Activated CD8-positive, alpha-beta T cell treated with anti-CD3 and anti-CD28 coated beads for 36 hours (primary cell): ENCODE measurements at places on chromosomes 3 and 15.

- no peak for DNase-seq
These were observed 58.5 kb upstream of the AP4E1 start for GRCh38 chr15:50850003-50850402.

DNA sequence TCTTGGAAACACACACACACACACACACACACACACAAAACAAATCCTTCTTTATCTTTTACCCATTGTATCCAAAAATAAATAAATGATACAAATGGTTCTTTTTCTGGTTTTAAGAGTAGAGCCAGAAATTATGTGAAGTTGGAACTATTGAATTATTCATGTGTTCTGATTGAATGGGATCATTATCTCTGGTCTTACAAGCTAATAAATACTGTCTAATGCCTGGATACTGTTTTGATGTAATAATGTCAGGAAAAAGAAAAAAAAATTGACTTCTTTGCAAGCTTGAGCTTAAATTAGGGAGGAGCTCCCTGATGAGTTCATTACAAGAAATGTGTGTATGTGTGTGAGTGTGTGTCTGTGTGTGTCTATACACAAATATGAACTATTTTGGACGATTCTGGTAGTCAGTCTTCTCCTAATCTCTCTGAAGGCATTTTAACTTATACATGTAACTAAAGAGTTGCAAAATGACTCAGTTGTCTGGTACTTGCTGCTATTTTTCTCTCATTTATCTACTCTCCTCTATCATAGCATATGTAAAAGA lies 507.2 kb upstream of the AGTR1 start:
- DNase-seq, result no peak

GRCh38 chr15:23072633-23073032 lies 33.3 kb upstream of the TUBGCP5 start:
- DNase-seq, result no peak

GRCh38 chr15:70625438-70625837 lies 137.9 kb downstream of the UACA start:
- no peak for DNase-seq

DNA sequence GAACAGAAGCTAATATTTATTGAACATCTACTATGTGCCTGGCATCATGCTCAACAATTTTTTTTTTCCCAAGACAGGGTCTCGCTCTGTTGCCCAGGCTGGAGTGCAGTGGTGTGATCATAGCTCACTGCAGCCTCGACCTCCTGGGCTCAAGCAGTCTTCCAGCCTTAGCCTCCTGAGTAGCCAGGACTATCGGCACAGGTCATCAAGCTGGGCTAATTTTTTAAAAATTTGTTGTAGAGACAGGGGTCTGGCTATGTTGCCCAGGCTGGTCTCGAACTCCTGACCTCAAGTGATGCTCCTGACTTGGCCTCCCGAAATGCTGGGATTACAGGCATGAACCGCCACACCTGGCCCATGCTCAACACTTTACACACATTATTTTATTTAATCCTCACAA lies 35.7 kb upstream of the CILP start:
- DNase-seq, result no peak

GRCh38 chr3:24263069-24263668 lies 231.5 kb downstream of the THRB start:
- DNase-seq, result no peak

DNA sequence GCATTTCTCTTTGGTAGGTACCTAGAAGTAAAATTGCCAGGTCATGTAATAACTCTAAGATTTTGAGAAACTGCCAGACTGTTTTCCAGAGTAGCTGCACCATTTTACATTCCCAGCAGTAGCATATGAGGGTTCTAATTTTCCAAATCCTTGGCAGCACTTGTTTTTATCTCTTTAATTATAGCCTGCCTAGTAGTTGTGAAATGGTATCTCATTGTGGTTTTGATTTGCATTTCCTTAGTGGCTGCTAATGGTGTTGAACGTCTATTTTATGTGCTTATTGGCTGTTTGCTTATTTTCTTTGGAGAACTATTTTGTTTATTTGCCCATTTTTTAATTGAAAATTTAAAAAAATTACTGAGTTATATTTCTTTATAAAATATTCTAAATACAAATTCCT lies 117.9 kb downstream of the TCF12 start:
- DNase-seq, result no peak

- DNase-seq, result no peak
These were observed 479.4 kb downstream of the ERC2 start for GRCh38 chr3:55988905-55989304.

- no peak for DNase-seq
These were observed 203.9 kb downstream of the NR1D2 start for GRCh38 chr3:24149032-24149431.

GRCh38 chr3:153072856-153073255 lies 89.2 kb upstream of the RAP2B start:
- DNase-seq, result no peak

DNA sequence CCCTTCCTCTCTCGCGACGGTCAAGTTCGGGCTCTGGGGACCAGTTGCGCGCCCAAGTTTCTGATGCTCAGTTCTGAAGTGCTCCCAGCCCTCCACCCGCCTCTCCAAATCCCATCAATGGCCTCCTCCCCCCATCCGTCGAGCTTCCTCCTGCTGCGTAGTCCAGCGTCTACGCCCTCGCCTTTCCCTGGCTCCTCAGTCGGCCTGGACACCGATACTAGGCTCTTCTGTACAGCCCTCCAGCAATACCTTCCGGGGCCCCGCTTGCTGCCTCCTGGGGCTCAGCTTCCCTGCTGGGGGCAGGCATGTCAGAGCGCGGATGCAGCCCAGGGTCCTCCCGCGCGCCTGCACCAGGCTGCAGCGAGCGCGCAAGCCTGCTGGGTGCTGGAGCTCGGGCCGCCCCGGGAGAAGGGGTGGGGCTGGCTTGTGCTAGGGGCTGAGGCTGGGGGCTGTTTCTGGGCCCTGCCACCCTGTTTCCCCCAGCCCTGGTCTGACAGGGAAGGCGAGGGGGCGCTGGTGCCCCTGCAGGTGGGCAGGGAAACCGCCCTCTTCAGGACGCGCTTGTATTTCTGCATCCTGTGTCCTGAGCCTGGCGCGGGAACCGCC lies 353.3 kb upstream of the SUCLG2 start:
- peak; percentile 33 for DNase-seq

GRCh38 chr15:48556159-48556897 lies 89.2 kb downstream of the FBN1 start:
- DNase-seq, result no peak

DNA sequence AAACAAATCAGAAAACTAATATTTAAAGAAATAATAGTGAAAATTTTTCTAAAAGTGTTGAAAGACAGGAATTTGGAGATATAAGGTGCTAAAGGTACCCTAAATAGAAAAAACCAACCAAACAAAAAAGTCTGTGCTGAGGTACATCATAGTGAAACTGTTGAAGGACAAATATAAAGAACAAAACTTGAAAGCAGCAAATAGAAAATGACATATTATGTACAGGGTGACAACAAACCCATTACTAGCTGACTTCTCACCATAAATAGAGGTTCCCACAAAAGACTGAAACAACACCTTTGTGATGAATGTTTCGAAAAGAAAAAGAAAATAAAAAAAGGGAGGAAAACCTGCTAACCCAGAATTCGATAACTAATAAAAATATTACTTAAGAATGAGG lies 502.5 kb upstream of the NECTIN3 start:
- DNase-seq, result no peak

- no peak for DNase-seq
These were observed 85.8 kb upstream of the CACNA2D3 start for GRCh38 chr3:54036543-54036942.

- DNase-seq, result no peak
These were observed 24.3 kb downstream of the CD200R1L start for GRCh38 chr3:112822064-112823055.

- DNase-seq, result no peak
These were observed 52.4 kb downstream of the LHFPL4 start for GRCh38 chr3:9501226-9501625.

GRCh38 chr15:46961795-46962194 lies 755.5 kb upstream of the SEMA6D start:
- no peak for DNase-seq

GRCh38 chr3:17941152-17941551 lies 198.7 kb upstream of the TBC1D5 start:
- DNase-seq, result no peak

- peak; percentile 8 for DNase-seq
These were observed 111.6 kb downstream of the AQP9 start for GRCh38 chr15:58249646-58250312.

DNA sequence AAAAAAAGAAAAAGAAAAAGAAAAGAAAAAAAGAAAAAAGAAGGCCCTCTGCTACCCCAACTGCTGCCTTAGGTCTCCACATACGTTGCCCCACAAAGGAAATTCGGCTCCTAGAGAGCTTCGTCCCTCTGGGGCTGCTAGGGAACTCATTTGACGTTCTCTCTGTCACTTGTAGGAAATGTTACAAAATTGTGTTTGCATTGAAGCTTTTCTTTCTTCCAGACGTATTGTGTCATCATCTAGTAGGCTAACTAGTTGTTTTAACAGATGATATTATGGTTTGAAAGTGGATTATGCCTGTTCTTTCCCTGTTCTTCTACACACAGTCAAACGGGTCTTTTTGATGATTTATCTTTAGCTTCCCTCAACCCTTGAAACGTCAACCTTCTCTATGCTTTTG lies 125.3 kb downstream of the BDH1 start:
- no peak for DNase-seq

DNA sequence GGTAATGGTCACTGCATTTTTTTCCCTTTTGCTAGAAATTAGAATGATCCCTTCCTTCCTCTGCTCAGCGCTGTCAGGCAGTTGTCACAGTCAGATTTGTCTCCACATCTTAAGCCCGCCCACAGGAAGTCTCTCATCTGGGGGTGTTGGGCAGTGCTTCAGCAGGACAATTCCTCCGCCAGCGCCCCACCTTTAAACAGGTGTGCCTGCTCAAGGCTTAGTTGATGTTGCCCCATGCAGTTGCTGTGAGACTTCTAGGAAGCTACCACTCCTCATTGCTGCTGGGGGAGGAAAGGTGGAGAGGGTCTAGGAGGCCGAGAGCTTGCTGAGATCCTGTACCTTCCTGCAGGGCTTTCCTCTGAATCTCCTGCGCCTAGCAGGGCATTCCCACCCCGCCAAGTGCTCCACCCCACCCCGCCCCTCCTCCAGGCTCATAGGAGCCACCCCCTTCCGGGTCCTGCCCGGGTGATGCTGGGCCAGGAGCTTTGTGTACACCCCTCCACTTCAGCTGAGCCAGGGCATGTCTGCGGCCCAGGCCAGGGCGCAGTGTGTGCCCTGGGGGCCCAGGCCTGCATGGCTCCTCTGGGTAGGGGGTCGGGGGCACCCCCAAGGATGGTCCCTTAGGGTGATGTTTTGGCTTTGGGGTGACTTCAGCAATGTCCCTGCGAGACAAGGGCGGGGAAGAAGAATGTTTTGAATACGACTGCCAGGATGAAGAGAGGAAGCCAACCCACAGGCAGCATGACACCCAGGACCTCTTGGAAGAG lies 68.7 kb downstream of the TRAK1 start:
- DNase-seq, result peak; percentile 70

GRCh38 chr3:143429628-143430514 lies 310.3 kb downstream of the CHST2 start:
- DNase-seq, result no peak

- no peak for DNase-seq
These were observed 99.2 kb downstream of the CEMIP start for GRCh38 chr15:80878242-80878866.

DNA sequence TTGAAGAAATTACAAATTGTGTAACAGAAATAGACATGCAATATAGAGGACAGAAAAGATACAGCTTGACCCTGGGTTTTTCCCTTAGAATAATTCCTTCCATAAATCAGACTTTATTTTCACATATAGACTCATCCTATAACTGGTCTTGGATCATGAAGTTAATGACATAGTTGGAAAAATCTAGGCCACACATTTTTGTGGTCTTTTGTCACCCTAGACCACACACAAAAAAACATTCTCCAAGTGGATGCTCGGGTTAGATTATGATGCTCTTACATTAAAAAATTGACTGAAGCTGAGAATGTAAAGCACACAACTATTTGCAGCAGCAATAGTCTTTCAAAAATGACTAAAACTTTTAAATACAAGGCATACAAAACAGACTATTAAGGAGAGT lies 7.5 kb upstream of the PLA2G4D start:
- DNase-seq, result no peak

GRCh38 chr3:127870156-127870555 lies 44.9 kb upstream of the KBTBD12 start:
- DNase-seq, result no peak

DNA sequence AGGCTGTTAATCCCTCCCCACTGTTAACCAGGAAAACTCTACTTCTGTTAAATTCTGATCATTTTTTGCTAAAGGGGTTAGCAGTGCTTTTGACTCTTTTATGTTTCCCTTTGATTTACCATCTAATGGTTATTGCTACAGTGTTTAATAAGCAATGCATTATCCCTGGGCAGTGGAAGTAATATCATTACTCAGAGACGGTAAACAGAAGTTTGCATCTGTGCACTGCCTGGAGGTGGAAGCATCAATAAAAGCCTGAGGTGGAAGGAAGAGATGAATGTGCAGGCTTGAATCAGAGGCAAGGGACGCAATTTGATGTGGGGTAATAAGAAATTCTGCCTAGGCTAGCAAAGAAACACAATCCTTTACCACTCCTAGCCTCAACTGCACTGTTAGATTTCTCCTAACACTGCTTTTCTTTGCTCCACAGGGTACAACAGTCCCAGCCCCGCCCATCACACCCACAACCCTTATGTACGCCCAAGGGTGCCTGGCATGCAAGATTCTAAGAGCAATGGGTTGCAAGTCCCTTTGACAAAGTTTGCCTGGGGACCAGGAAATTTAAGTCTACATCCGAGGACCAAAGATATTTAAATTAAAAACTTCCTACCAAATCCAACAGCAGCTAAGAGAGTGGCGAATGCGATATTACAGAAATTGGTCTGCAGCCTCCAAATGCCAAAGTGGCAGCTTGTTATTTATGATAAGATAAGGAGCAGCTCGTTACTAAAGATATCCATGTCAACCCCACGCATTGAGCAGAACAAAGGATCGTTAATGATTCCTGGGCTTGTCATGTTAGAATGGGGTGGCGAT lies 261.4 kb downstream of the FHIT start:
- no peak for DNase-seq

DNA sequence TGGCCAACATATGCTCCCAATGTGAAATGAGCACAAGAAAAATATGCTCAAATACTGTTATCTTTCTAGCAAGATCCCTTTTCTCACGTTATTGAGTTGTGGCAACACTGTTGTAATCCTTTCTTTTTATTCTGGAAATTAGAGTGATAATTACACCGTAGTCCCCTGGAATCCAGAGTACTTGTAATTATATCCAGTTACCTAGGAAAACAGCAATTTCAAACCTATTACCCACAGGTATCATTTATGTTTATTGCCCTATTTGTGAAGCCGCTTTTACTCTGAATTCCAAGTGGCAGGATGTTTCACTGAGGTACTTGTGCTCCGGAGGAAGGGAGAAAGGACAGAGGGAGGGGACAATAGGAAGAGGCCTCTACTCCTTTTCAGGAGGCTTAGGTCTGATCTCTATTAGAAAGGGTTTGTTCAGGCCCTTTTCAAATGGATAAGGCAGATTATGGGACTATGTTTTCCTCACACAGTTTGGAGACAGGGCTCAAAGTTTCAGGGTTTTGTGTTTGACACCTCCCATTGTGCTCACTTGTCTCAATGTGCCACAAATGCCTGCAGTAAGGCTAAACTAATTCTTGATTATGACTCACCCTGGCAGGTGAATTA lies 646.6 kb downstream of the TUSC7 start:
- no peak for DNase-seq

- no peak for DNase-seq
These were observed 94.7 kb downstream of the IL5RA start for GRCh38 chr3:3015185-3016089.

- DNase-seq, result no peak
These were observed 158.6 kb upstream of the KBTBD8 start for GRCh38 chr3:66839508-66839907.
